ENCODE measurements at places on chromosomes 2 and 18.
A peak's percentile ranks its signal among the peaks of the same experiment; 100 is the strongest.

GRCh38 chr18:13446610-13447461 lies 228.3 kb downstream of the LDLRAD4 start:
- DNase-seq, result peak; percentile 62

DNA sequence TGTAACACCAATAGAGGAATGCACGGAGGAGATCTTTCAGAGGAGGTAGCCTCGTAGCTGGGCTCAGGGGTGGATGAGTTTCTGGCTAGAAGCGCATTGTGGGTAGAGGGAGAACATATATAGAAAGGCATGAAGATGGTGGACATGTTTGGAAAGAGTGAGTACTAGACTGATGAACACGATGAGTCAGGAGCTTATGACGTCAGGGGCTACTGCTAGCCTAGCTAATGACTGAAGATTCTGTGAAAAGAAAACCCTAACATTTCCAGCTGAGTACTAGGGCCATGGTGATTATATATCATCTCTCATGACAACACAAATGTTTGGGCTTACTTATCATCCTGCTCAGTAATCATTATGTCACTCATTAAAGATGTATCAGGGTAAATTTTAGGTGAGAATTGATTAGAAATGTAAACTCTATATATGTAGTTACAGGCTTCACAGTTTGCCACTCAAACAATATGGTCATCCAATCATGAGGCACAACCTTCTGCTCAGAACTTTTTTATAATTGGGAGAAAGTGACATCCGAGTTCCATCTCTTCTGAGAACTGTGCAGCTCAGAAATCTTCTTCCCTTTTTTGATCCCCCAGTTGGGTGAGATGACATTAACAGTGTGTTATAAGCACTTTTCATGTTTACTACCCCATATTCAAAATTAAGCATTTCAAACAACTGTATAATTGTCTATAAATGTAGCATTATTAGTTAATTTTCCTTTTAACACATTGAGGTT lies 22.2 kb upstream of the IL1RN start:
- no peak for DNase-seq

DNA sequence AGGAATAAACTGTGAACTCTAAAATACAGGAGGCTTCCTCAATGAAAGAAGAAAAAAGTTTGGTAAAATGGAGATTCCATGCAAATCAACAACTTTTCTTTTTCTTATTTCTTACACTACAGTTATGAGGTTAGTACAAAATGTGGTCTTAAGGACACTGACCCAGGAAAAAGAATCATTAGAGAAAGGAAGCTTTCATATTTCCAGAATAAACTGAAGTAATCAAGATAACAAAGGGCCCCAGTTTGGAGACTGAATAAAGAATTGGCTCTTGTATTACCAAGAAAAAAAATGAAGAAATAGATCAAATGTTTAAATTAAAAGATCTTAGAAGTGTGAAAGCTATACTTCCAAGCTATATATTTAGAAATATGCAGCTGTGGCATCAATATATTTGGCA lies 72.3 kb downstream of the SLC66A3 start:
- no peak for DNase-seq

GRCh38 chr18:37380546-37381110 lies 185.0 kb downstream of the CELF4 start:
- DNase-seq, result no peak

DNA sequence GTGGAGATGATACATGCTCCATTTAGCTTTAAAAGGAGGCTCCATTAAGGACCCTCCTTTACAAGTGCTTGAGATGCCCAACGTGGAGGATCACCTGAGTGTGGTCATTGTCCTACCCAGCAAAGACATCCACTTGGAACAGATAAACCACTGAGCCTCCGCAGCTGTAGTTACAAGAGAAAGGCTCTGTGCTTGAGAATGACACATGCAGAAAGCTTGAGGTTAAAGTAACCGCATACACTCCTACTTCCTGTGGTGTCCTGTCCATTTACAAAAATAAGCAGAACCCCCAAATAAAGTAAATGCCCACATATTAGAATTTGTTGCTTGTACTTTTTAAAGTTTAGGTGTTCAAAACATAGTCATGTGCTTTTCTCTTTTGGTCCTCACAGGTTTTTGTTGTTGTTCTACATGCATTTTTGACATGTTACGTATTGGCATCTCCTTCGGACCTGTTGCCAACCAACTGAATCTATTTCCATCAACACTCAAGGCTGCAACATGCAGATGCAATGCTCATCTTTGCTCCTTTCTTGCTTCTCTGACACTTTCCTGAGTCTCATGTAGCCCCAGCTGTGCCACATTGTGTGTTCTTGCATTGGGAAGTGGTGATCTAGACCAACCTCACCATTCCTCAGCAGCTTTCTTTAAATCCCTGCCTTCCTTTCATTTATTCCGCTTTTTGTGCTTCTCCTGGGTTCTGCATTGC lies 56.0 kb downstream of the SERPINB7 start:
- DNase-seq, result no peak

GRCh38 chr2:18926631-18927524 lies 337.5 kb upstream of the NT5C1B start:
- no peak for DNase-seq

DNA sequence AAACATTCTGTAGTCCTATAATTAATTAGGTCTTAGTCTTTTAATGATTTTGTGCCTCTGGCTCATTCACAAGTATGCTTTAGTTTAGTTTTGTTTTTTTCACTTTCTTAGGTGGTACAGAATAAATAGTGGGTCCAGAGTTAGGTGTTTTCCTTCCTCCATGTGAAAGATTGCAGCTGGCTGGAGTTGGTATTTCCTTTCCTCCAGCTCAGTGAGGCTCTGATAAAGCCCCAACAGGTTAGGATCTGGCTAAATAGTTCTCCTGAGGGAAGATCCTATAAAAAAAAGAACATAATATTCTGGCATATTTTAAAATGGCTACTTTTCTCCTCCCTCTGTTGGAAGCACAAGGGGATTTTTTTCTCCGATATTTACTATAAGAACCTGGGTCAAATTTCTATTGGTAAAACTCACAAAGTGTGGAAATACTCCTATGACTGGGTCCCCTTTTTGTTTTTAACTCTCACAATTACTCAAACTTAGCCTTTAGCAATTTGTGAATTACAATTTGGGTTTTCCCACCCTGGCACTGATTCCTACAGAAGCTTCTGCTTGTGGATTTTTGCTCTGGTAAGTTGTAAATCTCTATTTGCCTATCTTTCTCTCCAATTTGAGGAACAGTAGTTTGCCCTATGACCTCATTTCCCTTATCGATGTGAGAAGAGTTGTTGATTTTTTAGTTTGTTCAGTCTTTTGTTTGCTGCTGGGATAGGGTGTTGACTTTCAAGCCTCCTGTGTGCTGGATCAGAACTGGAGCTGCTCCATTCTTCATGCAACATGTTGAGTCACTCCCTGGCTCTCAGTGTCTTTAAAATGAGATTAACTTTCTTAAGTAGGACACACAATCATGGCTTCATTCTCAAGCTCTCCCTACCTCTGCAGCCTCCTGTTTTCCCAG lies 500.9 kb downstream of the RNF144A start:
- DNase-seq, result no peak

GRCh38 chr2:36456227-36457175 lies 100.9 kb downstream of the CRIM1 start:
- no peak for DNase-seq

DNA sequence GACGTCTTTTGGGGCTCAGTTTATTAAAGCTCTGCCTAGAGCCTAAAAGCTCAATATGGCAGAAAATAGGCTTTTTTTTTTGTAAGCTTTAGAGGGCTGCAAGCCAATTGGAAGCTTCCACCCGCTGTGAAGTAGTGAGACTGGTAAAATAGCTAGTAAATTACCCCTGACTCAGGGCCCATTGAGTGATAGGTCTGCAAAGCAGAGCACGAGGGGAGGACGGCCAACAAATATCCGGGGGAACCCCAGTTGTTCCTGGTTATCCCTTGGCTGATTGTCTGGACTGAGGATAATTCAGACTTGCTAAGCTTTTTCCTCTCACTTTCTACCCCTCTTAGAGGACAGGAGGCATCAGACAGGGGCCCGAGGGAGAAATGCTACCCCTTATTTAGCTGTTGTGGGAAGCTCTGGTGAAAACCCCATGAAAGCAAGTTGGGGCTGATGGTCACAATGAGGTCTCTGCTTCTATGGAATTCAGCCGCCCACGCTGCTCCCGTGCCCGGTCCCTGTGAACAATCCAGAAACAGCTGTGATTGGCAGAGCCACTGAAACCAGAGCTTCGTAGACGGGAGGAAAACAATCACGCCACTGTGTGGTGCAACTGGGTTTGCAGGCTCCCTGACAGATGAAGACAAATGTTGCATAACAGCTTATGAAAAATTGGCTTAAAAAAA lies 141.9 kb upstream of the LGALSL start:
- no peak for DNase-seq

- DNase-seq, result peak; percentile 9
Observed at GRCh38 chr2:126244937-126245336, 411.0 kb upstream of the GYPC start.

DNA sequence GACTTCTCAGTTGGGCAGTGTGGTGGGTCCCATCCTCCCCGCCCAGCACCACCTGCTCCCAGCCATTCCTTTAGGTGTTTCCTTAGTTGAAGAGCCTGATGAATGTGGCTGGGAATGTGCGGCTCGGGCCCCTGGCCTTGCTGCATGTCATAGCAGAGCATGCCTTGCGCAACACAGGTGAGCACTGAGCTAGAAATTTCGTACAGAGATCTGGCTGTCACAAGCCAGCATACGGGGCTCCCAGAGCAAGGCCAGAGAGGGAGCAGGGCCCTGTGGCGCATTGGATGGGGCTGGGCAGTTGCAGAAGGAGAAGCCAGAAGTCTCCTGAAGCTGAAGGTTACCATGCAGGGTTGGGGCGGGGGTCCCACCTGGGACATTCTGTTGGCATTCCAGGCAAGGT lies 129.7 kb downstream of the WDSUB1 start:
- DNase-seq, result no peak

GRCh38 chr2:105873721-105874120 lies 129.0 kb downstream of the NCK2 start:
- peak; percentile 47 for DNase-seq

DNA sequence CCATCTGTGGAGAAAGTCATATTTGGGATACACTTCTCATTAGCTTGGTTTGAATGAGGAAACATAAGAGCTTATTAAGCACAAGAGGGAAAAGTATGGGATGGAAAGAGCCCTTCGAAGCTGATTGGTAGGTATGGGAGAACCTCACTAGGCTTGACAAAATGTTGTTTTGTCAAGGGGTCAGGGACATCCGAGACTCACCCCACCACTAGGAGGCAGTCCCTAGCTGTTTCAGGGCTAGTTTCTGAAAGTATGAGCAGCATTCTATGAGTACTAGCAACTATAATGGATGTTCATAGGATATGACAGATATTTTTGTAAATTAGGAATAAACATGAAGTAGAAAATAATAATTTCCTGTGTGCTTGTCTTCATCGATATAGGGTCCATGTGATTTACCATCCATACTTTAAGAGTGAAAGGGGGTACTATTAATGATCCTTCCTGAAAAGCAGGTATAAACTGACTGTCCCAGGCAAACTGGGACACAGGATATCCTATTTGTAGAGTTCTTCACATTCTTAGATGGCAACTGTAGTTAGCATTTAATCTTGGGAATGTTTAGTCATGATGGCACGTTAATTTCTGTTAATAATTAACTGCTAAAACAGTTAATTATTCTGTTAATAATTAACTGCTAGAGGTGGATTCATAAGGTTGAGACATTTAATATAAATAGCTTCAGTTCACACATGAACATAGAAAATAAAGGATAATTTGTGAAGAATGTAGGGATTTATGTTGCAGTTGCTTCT lies 28.4 kb downstream of the OTX1 start:
- DNase-seq, result no peak

GRCh38 chr2:80737047-80737446 lies 432.5 kb upstream of the LRRTM1 start:
- DNase-seq, result no peak

DNA sequence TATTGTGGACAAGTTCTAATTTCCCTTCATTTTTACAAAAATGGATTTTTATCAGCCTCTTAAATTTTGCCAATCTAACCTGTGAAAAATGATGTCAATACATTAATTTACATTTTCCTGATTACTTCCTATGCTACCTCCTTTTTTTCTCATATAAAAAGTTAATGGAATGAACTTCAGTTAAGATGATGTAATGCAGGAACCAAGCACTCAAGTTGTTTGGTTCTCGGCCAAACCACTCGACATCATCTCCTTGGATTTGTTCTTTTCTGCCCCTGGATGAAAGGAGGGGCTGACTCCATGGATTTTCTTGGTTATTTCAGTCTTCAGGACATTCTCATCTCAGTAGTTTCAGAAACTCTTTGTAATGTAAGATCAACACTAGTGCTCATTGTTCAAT lies 253.1 kb upstream of the NXPH2 start:
- DNase-seq, result no peak

DNA sequence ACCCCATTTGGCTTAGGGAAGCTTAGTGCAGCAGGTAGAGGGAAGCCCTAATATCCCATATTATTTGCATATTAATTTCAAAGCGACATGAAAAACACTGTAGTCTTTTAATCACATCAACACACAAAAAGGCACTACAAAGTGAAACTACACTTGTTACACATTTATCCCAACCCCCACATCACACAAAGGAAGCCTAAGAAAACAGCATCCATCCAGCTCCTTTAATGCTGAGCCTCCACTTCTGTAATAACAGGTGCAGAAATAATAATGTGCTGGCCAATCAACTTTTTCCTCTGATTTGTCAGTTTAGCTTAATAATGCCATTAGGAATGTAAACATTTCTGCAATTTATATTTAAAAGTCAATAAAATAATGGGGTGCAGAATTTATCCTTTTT lies 274.0 kb downstream of the TCF4 start:
- DNase-seq, result no peak

DNA sequence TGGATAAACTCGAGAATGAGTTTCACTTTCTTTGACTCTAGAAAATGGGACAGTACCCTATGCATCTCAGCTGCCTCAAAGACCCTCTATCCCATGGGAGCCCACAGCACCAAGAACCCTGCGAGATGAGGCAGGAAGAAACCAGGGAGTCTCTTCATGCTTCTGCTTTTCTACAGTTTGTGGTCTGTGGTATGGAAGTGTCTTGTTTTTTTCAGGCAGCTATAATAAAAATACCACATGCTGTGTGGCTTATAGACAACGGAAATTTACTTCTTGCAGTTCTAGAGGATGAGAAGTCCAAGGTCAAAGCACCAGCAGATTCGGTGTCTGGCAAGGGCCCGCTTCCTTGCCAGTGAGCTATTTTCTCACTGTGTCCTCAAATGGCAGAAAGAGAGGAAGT lies 257.9 kb downstream of the SUCLG1 start:
- DNase-seq, result no peak

GRCh38 chr2:234913208-234913626 lies 38.6 kb upstream of the SH3BP4 start:
- no peak for DNase-seq

- DNase-seq, result no peak
Observed at GRCh38 chr2:5102823-5103222, 589.4 kb upstream of the SOX11 start.

- no peak for DNase-seq
Observed at GRCh38 chr2:191311-192190, 72.3 kb downstream of the SH3YL1 start.

DNA sequence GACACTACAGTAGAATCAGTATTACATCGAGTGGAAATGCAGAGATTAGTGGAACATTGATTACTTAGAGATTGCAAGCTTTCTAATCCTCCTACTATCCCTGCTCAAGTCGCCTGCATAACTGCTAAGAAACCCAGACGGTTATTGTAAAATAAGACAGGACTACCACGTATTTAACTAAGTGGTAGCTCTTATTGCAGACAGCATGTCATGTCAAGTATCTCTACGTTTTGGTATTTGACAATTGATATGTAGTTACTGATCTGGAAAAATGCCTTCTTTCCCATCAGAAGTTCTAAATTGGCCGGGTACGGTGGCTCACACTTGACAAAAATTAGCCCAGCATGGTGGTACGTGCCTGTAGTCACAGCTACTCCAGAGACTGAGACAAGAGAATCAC lies 404.1 kb downstream of the CBLN2 start:
- DNase-seq, result no peak

All from stimulated activated CD4-positive, alpha-beta T cell treated with anti-CD3 and anti-CD28 coated beads, TNF-alpha, amount 100 ng/mL, for 48 hours (primary cell).